ENCODE measurements at places on chromosomes 2 and 18.

DNA sequence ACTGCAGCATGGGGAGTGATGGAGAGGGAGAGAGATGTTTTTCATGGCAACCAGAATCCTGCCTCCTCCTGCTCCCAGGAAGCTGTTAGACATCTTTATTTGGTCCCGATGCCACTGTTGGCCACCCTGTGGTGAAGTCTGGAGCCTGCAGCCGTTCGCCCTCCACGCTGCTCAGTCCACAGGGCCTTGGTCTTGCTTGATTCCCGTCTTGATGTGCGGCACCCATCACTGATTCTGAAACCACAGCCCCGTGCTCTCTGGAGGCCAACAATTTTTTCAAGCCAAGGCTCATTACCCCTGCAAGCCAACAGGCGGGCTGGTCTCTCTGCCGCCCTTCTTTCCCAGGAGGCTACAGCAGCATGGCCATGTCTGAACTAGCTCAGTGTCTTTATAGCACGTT, 24.5 kb downstream of the SIGLEC15 start:
- DNase-seq, result no peak

DNA sequence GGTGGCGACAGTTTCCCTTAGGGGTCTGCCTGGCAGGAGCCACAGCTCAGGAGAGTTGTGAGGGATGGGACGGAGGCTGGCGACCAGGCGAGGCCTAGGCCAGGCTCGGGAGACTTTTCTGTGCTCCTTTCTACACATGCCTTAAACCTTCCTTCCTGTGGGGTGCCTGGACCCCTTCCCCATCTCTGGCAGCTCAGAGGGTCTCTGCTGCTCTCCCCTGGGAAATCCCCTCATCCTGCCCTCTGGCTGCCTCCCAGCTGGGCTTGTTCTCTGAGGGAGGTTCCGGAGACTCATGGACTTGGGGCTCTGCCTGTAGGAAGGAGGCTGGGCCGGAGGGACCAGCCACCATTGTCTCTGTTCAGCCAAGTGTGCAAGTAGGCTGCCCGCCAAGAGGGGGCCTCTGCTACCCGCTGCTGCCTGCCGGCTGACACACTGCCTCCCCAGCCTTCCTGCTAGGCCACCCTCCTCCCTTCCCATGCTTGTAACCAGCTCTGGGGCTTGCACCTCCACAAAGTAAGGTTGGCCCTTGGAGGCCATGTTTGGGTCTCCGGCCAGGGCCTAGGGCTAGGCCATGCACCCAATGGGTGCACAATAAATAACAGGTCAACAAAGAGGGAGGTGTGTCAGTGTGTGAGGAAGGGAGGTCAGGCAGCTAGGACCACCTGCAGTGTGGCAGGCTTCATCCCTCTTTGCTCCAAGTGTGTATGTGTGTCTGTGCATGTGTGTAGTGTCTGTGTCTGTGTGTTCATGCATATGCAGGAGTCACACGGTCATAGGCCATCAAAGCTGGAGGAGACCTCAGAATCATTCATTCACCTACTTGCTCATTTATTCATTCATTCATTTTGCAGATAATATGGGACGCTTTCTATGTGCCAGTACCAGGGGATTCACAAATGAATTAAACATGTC, 28.8 kb downstream of the PSD4 start:
- no peak for DNase-seq

DNA sequence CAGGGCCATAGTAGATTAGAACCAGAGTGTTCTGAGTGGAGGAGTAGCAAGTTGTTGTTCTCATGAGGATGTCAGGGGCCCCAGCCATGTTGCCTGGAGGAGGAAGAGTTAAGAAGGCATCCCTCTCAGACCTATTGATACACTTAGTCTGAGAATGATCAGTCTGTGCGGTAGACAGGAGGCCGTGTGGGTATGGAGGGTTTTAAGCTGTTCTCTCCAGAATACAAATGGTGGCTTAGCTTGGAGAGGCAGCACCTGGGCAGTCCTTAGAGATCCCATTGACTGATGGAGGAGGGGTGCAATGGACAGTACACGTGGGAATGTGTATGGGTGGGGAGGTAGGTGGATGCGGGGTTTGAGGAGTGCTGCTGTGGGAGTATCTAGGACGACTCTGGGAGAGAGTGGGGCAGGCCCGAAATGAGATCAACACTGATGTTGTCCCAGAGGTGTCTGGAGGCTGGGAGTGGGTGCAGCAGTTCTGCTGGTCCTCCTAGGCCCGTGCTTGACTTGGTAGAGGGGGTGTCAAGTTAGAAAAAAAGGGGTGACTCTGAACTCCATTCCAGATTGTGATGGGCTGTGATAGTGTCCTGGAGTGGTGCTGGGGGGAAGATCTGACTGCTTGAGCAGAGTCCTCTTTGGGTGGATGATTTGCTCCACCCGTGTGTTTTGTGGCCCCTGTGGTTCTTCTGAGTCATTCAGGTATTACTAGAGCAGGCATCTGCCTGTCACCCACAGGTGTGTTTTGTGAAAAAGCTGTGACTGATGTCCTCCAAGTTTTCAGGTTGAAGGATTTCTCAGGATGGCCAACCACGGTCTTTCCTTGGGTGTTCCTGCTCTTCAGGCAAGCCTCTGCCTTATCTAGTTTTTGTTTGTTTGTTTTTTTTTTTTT, 44.7 kb downstream of the C2orf42 start:
- no peak for DNase-seq

- no peak for DNase-seq
Measured at GRCh38 chr2:225468131-225468530, 68.6 kb downstream of the NYAP2 start.

DNA sequence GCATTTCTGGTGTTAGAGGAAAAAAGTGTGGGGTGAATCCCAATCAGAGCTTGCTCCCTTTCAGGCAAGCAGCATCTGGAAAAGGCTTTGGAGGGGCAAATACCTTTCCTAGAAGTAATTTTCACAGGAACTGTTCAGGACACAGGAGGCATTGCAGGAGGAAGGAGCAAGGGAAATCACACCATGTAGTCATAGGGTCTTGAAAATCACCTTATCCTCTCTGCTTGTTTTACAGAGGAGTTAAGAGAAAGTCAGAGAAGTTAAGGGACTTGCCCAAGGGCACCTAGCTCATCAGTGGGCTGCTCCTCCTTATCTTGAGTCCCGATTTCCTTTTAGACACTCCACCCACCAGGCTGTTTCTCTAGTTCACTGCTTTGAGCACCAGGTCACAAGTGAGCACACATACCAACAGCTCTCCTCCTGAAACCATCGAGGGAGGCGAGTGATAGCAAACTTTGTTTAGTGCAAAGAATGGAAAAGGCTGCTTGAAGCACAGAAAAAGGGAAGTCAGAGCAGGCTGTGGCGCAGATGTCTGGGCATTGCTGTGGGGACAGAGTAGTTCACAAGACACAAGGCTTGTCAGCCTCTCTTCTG, 89.2 kb upstream of the CXCR4 start:
- DNase-seq, result no peak

GRCh38 chr2:20141056-20141762, 83.7 kb downstream of the SDC1 start:
- no peak for DNase-seq

- no peak for DNase-seq
Measured at GRCh38 chr2:159091381-159091780, 122.9 kb downstream of the TANC1 start.

DNA sequence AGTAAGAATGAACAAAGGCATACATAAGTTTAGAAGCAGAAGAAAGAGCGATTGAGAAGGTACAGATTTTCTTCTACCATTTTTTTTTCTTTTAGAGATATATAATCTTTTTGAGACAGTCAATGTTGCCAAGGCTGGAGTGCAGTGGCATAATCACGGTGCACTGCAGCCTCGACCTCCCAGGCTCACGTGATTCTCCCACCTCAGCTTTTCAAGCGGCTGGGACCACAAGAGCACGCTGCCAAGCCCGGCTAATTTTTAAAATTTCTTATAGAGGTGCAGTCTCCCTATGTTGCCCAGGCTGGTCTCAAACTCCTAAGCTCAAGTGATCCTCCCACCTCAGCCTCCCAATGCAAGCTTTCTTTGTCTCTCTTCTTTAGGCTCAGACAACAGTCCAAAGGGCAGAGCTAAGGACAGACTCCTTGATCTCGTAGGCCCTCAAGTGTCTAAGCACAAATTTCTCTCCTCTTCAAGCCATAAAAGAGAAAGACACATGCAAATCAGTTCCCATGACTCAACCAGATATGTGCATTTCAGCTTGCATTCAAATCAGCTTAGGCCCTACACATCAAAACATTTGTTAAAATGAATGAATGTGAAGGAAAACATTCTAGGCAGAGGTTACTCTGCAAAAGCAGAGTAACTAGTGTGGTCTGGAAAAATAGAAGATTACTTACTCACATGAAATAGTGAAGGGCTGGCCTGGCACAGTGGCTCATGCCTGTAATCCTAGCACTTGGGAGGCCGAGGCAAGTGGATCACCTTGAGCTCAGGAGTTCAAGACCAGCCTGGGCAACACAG, 18.0 kb downstream of the ITSN2 start:
- no peak for DNase-seq

- DNase-seq, result no peak
Measured at GRCh38 chr2:218393750-218394290, 5.8 kb upstream of the CTDSP1 start.

DNA sequence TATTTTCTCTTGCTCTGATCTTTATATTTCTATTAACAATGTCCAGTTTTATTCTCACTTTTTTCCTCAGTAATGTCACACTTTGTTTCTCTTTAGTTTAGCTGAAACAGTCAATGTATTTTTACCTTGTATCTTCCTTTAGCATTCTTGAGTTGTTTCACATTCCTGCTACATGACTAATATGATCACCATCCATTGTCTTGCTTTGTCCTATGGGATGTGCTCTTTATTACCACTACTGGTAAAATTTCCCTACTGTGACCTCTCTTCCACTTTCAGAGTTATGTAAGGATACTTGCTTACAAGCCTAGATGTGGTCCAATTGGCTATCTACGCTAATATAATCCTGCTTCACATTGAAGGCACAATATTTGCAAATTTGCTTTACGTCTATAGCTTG, 457.9 kb downstream of the PIK3C3 start:
- DNase-seq, result no peak

GRCh38 chr2:204824751-204825453, 279.6 kb downstream of the PARD3B start:
- no peak for DNase-seq

Data from T follicular helper cell (primary cell).